IMR-90 (cell line): ENCODE measurements at places on chromosomes 4 and X.
A peak's percentile ranks its signal among the peaks of the same experiment; 100 is the strongest.

GRCh38 chr4:125693228-125693627 lies 378.5 kb downstream of the FAT4 start:
- no peak for DNase-seq

DNA sequence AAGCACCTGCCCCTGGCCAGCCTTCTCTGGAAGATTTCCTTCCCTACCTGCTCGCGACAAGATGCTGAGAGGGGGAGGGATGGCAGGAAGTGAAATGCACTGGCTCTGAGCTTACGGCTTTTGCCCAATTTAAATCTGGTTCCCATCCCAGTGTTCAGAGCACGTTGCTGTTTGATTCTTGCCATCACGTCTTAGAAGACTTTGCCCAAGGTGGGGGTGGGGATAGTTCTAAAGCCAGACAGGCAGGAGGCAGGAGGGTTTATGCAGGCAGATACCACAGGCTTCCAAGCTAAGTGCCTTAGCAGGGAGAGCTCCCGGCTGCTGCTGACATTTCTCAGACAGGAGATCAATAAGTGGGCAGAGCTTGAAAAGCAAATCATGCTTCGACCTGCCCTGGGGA lies 393.9 kb downstream of the MID1IP1 start:
- no peak for DNase-seq

GRCh38 chr4:43271946-43272345 lies 379.4 kb downstream of the GRXCR1 start:
- no peak for DNase-seq

DNA sequence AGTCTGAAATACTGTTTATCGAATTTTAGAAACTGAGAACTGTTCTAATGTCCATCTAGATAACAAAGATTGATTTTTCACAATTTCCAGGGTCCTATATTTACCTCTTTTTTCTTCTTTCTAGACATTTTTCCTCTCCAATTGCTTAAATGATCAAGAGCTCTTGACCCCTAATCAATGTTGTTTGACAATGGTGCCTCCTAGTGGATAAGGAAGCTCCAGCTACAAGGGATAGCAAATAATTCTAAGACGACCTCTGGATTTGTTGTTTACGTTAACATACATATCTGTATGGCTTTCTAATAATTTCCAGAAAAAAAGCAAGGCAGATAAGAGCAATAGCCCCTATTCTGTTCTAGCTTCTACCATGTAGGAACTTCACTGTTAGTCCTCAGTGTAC lies 35.8 kb downstream of the GPR82 start:
- DNase-seq = peak; percentile 54

- DNase-seq = peak; percentile 61
Measured at GRCh38 chr4:159104694-159105414, 2.0 kb downstream of the RAPGEF2 start.

DNA sequence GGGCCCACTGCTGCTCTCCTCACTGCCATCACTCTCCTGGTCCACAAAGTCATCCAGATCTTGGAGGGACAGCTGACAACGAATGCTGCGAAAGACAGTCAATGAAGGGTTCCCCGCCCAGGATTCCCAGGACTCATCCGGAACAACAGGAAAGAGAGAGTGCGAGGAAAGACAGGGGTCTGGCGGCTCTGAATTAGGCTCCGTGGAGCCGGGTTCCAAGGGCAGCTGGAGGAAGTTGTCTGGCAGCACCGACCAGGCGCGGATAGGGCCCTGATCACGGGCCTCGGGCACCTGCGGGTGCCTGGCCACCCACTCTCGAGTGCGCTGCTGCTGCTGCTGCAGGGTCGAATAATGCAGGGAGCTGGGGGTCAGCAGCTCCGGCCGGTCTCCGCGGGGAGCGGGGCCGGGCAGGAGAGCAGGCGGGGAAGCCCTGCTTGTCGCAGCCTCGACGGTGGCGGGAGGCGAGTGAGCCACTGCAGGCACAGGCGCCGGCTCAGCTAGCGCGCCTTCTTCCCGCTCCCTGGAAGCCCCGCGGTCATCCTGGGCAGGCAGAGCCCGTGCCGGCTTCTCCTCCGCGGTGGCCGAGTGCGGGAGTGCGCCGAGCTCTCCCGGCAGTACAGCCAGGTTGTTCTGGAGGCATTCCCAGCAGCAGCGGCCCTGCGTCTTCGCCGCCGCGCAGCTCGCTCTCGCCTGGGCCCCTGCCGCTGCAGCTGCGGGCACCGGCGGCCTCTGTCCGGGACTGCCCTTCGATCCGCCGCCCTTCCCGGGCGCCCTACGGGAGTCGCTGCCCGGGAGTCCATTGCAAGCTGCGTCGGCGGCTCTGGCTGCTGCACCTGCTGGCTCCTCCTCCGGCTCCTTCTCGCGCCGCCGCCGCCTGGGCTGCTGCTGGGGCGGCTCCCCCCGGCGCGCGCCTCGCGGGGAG lies 1.1 kb downstream of the SOWAHB start:
- DNase-seq = peak; percentile 18

DNA sequence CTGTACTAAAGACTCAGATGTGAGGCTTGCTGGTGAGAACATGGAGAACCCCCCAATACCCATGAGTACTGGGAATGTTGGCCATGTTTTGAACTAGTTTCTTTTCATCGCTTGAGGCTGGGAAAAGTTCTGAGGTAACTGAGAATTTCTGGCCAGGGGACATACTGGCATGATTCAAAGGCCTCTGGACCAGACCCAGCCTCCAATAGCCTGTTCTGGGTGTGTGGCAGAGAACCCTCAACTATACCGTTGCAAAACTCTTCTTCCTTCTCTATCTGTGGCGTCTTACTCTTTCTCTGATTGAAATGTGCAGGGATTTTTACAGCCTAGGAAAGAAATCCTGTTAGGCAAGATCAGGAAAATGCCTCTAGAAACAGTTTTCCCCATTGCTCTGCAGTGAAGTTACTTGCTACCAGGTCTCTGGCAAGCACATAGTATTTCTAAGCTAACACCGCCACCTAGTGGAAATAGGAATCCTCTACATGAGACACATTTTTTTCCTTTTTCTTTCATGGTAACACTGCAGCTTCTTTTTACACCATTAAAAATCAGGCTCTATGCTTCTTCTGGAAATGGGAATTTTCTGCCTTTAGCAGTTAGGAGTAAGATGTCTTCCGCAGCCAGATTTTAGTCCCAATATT lies 170.7 kb upstream of the ZCCHC13 start:
- DNase-seq = peak; percentile 80

DNA sequence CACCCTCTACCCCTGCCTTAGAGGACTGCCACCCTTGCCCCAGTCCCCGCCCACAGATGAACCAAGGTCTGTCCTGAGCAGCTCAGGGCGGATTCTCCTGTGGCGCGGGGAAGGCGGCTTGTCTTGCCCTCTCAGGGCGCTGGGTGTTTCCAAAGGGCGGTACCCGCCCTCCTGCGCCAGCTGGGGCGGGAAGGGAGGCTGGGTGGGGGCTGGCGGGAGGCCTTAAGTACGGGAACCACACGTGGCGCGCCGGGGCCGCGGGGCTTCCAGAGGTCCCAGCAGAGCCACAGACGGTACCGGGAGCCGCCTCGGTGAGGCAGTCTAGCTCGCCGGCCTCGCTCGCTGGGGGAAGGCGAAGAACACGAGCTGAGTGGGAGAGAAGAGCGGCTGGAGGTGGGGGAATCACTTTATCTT lies 361.1 kb downstream of the MID1IP1 start:
- DNase-seq = no peak
